ENCODE measurements at places on chromosomes 6 and 20.

GRCh38 chr20:53767206-53767930 lies 173.7 kb upstream of the ZNF217 start:
- DNase-seq: no peak

DNA sequence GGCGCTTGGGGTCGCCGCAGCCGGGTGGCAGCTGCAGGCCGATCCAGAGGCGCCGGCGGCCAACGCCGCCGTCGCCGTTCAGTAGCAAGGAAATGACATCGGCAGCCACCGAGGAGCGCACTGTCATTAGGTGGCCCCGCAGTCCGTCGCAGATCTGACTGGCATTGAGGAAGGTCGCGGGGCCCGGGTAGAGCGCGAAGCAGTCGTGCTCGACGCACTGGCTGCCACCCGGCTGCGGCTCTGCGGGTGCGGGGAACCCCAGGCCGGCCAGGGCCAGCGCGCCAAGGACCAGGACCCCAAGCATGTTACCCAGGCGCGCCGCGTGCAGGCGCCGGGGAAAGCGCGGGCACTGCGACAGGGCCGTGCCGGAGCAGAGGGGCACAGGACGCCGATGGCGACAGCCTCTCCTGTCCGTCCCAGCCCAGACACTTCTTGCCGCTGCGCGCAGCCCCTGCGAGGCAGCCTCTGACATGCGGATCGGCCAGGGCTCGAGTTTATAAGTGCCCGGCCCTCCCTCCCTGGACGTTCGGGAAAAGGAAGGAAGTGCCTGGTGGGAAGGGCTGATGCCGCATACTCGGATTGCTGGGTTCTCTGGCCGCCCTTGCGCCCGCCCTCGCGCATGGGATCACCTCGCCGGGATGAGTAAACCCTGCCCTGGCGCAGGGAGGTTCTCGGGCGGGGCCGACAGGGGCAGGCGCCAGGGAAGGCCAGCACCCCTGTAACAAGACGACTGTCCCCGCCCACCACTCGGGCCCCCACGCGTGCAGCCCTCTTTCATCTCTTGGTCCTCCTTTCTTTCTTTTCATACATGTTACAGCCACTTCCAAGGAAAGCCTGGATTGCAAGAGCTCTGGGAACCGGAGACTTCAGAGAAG lies at the start of gene THBD:
Gene THBD (minus strand): TSS at position 472 of the 875 bp plus-strand sequence. CDS start 168 bp downstream, at position 304.
- DNase-seq: no peak

GRCh38 chr20:6298049-6298448 lies 175.2 kb upstream of the FERMT1 start:
- DNase-seq: no peak

GRCh38 chr20:61193164-61193563 lies 58.9 kb upstream of the CDH4 start:
- no peak for DNase-seq

DNA sequence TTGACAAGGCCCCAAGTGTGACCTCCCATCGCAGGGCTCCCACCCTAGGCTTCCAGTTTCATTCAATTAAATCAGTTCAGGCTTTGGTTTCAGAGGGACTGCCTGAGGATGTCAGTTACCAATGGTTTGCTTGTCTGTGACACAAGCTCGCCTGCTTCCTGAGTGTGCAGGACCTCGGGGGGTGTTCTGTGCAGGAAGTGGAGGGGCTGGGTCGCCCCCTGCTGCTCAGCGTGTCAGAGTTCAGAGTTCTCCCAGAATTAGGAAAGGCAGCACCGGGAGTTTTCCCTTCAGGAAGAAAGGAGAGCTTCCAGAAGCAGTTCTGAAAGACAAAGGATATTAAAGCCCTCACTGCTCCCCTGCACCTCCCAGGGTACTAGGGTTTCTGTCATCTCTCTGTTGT lies 50.8 kb upstream of the TGM3 start:
- no peak for DNase-seq

DNA sequence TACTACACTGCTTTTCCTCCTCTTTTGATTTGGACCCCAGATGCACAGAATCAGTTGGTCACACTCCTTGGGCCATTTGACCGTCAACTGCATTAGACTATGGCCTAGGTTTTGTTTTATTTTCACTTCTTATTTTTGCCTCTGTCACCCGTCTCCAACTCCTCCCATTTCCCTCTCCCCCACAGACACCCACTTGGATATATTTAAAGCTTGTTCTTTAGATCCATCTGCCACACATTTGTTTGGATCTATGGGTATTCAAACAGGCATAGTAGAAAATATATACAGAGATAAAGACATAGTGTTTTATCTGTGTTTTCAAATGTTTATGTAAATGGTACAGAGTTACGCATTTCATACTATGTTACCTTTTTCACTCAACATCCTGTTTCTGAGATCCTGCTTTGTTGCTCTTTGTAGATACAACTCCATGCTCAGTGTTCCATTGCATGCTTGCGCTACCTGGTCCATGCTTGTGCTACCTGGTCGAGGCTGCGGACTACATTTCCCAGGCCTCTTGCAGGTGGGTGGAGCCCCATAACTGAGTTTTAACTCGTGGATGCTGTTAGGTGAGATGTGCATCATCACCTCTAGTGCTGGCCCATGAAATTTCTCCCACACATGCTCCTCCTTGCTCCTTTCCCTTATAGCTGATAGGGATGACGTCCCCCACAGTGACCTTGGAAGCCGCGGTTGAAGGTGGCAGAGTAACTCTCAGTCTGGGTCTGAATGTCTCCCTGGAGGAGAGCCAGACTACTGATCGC lies 11.5 kb upstream of the PREX1 start:
- no peak for DNase-seq

DNA sequence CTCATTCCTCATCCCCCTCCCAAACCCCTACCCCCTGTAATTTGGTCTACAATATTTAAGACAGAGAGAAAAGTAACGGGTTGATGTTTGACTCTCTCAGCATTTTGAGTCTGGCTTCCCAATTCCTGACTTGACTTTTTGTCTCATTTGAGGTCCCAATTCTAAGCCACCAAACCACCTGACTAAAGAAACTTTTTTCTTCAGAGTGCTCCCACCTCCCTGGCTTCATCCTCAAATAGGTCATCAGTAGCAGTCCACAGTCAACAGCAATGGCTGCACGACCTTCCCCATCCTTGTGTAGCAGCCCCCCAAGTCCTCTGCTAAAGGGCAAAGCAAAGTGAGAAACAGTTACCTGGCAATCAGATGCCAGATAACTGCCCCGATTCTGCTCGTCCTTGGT lies 1.8 kb downstream of the PLEKHG1 start:
- DNase-seq: no peak

DNA sequence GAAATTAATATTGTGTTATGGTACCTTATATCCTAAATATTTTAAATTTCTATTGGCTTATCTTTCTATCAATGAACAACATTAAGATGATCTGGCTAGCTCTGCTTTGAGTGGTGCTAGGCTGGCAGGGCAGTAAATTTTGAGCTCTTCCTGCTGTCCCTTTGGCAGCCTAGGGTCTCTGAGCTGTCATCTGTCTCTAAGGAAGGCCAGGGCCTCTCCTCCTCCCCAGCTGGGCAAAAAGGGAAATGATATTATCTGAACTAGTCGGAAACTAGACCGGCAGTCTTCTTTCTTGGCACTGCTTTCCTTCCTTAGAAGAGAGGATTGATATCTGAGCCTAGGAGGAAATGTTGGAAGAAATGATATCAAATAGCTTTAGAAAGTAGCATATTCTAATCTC lies 176.7 kb upstream of the BTBD3 start:
- DNase-seq: no peak

DNA sequence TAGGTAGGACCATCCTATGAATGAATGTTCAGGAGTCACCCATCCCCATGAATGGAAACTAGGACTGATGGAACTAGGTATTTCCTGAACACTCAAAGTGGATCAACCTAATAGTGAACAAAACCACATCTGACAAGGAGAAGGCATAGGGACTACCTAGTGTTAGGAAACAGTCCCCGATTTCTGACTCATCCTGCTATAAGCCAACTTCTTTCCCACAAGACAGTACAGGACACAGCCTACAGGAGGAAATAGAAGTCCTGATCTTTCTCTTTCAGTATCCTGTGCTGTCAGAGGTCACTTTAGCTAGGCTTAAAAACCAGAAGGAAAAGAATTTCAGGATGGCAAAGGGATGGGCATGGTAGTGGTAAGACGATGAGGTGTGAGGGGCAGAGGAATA lies 19.5 kb upstream of the GMDS start:
- no peak for DNase-seq

DNA sequence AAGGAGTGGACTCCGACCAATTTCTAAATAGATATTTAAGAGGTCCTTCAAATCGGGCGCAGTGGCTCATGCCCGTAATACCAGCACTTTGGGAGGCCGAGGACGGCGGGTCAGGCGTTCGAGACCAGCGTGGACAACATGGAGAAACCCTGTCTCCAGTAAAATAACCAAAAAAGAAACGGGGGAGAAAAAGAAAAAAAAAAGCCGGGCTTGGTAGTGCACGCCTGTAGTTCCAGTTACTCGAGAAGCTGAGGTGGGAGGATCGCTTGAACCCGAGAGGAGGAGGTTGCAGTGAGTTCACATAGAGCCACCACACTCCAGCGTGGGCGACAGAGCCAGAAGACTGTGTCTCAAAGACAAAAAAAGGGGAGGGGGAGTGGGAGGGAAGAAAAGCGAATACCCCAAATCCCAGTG lies 53.3 kb upstream of the HFE start:
- DNase-seq: no peak

DNA sequence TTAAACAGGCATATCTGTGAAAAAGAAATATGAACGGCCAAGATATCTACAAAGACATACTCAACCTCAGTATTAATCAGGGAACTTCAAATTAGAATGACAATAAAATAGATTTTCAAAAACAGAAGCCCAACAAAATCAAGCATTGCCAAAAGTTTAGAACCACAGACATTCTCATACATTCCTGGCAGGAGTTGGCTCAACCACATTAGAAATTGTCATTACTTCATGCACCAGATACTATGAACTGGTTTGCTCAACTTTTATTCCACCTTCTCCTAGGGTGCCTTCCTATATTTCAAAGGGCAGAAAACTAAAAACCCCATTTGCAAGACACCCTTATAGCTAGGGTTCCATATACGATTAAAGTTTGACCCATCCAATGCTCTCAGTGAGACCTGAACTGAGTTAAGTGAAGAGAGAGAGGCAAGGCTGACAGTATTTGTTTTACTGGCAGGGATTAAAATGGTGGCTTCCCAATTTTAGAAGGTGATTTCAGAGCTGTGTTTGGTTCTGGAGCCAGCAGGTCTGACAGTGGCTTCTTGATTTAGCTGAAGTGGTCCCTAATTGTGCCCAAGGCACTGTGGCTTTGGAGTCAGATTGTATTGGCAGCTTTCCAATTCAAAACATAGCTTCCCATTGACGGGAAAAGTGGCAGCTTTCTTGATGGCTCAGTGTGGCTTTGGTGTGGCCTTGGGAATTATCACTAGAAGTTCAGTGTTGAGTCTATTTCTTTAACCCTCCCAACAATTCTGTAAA lies 77.1 kb upstream of the CDYL start:
- no peak for DNase-seq

DNA sequence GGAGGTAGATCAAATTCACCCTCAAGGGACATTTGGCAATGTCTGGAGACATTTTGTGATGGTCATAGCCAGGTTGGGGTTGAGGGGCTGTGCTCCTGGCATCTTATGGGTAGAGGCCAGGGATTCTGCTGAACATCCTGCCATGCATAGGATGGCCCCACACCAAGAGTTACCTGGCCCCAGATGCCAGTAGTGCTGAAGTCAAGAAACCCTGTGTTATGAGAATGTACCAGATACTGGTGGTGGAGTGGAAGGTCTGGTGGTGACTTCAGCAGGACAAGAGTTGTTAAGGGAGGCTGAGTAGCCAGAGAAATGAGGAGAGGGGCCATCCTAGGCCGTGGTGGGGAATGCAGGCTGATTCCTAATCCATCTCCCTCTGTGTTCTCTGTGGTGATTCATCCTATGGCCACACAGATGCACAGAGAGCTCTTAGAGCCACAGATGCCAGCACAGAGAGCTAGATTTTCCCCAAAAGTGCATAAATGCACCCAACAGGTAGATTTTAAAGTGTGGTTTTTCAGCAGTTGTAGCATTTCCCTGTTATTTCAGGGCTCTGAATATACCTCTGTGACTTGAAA lies 43.6 kb downstream of the CDYL start:
- DNase-seq: no peak

DNA sequence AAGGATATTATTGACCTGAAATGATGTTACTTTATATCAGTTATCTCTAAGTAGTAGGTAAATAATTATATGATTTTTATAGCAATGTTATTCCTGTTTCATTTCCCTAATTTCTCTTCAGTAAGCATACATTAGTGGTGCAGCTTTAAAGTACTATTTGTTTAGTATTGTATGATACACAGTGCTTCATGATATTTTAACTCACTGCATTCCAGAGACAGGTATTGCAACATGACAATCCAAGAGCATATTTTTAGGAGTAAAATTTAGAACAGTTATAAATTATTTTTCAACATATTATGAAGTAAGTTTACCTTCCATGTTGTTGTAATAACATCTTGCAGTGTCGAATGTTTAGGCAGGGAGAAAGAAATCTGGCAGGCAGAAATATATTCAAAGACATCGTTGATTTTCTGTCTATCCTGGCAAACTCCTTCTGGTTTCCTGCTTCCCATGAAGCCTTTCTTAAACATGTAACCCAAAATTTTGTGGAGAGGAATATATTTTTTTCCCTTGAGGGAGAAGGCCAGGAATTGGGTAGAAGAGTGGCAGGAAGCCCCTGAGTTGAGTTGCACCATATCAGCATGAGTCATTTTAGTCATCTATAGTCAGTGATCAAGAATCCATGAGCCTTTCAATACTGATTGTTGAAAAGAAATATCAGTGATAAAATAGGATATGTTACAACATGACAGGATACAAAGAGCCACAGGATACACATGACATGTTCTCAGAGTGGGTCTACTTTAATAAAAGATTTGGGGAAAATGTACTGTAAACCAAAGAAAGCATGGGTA lies 29.0 kb upstream of the PTCHD4 start:
- no peak for DNase-seq

DNA sequence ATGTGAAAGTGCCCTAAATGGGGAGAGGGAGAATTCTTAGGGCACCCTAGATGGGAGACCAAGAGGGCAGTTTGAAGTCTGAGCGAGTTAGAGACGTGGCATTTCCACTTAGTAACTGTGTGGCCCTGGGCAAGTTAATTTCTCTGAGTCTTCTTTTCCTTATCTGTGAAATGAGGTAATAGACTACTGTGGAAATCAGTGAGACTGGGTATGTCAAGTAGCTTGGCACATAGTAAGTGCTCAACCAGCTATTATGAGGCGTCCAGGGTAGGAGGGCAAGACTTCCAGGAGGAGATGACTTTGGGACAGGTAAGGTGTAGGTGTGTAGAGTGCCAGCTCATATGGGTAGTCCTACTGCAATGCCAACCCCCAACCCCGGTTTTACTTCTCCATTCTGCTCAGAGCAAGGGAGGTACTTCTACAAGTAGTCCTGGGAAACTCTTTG lies 770 bp downstream of the KIF3B start:
- no peak for DNase-seq

- DNase-seq: no peak
Measured at GRCh38 chr6:95530176-95530819, 47.0 kb upstream of the MANEA start.

- DNase-seq: no peak
Measured at GRCh38 chr6:108250240-108250866, 10.5 kb downstream of the SNX3 start.

GRCh38 chr6:24883618-24884017 lies 52.1 kb downstream of the RIPOR2 start:
- no peak for DNase-seq

- DNase-seq: peak; percentile 61
Measured at GRCh38 chr20:57170343-57170742, 96.1 kb downstream of the BMP7 start.

Measured in LoVo (cell line).